H1 (cell line): ENCODE measurements at places on chromosomes 2 and 18.

DNA sequence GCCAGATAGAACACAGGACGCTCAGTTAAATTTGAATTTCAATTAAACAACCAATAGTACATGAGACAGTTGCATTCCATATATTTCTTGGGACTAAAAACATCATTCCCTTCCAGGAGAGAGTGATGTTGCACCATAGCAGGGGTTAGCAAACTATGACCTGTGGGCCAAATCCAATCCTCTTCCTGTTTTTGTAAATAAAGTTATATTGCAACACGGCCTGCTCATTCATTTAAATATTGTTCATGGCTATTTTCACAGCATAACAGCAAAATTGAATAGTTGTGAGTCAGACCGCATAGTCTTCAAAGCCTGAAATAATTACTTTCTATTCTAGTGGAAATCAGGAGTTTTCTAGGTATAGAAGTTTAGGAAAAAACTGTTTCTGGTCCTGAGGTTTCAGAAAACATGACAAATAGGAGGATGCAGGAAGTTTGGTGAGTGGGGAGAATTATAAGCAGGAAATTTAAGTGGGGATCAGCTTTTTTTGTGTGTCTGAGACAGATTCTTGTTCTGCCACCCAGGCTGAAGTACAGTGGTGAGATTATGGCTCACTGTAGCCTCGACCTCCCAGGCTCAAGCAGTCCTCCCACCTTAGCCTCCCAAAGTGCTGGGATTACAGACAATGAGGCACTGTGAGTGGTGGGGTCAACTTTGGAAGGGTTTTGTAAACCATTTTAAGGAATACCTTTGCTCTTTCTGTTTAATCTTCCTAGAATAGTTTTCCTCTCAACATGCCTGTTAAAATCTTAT is 131.5 kb downstream of the SOCS6 start:
- no peak for DNase-seq

DNA sequence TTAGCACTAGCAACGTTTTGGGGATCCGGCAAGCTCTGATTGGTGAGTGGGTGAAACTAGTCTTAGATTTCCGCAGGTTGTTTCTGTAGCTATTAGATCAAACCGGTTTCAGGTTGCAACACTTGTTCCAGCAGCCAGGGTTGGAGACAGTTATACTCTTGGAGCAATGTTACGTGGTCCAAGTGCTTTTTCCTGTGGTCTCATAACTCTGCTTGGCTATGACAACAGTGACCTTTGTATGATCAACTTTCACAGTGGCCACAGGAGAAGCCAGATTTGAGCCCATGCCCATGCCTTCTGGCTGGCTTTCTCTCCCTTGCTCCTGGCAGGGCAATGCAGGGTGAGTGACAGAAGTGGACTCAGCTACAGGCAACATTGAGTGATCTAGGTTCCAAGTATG is 84.5 kb upstream of the TAF1B start:
- DNase-seq, result no peak

DNA sequence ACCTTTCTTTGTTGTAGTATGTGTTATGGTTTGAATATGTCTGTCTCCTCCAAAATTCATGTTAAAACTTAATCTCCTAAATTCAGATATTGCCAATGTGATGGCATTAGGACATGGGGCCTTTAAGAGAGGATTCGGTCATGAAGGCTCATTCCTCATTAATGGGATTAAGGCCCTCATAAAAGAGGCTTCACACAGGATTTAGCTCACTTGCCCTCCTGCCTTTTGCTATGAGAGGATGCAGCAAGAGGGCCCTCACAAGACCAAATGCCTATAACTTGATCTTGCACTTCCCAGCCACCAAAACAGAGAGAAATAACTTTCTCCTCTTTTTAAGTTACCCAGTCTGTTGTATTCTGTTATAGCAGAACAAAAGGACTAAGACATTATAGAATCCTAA is 19.7 kb downstream of the ZBTB14 start:
- no peak for DNase-seq

DNA sequence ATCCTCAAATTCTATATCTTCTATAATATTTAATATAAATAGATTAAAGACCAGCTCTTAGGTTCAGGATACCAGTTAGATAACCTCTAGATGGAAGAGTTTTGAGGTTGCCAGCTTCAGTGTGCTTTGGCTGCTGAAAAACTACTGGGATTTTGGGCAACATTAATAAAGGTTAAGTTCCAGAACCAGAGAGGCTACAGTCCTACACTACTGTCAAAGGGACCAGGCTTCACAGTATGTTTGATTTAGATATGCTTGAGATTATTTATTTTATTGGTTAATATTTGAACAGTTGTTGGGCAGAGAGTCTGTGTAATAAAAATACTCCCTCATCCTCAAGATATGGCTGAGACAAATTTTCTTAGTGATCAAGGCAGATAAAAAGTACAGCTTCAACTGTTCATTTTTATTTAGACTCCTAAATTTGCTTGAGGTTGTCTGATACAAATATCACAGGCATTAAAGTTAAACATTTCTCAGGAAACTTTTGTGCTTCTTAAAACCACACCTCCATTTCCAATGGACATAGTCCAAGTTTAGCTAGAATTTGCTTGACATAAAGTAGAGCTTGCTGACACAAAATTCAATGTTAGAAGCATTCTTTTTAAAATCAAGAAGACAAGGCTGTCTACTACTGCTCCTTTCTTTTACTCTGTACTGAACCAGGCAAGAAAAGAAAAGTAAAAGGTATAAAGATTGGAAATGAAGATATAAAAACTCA is 19.7 kb upstream of the TMEM17 start:
- no peak for DNase-seq

- no peak for DNase-seq
These were observed 312.7 kb upstream of the CYRIA start for GRCh38 chr2:16978301-16978700.

DNA sequence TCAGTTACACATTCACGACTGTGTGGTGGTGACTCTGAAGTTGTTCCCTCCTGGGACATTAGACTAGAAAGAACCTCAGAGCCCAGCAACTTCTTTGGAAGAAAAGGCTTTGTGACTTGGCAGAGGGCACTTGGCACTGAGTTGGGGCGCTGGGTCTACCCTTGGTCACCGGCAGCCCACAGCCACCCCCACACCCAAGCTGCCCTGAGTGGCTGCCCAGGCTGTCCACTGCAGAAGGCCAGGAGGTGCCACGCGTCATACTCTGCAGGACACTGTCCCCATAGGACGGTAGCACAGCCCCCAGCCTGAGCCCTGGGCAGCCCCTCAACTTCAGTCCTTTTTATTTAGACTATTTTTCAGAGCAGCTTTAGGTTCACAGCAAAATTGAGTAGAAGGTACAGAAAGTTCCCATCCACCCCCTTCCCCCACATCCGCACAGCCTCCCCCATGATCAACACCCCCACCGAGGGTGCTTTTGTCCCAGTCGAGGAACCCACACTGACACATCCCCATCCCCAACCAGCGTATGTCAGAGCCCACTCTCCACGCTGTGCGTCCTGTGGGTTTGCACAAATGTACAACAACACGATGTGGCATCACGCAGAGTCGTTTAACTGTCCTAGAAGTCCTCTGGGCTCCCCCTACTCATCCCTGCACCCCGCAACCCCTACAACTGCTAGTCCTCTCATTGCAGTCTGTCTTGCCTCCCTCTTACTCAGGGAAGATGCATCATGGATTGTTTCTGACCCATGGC is 1.1 kb downstream of the PRLH start:
- no peak for DNase-seq

DNA sequence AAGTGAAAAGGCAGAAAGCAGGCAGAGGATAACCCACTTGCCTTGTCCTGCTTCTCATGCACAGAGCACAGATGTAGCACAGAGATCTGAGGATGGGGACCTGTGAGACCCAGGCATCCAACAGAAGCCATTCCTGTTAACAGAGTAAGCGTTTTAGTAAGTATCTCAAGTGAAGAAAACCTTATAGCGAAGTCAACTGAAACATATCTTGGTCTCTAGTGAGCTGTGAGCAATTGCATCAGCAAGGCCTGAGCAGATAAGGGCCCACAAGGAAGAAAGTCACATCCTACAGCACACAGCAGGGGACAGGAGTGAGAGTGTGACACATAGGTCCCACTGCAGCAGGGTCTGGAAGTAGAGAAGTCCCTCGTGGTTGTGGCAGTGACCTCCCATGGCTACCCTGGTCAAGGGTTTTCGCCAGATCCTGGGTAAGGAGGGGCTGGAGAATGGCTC is 248.7 kb upstream of the TNP1 start:
- no peak for DNase-seq

DNA sequence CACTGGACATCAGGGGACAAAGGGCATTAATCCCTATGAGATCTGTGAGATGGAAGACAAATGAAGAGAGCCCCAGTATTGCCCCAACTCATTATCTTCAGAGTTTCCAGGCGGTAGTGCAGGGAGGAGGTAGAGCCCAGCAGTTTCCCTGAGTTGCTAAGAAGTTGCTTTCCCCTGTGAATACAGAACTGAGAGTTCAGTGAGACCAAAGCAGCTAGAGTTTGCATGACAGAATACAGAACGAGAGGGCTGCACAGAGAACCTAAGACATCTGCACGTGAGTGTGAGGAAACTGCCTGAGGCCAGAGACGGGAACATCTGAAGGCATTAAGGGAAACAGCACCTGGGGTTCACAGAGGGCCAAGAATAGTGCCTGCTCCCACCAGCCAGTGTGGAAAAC is 18.1 kb upstream of the PGAP1 start:
- DNase-seq, result no peak

GRCh38 chr18:13366962-13367892 is 148.7 kb downstream of the LDLRAD4 start:
- no peak for DNase-seq

DNA sequence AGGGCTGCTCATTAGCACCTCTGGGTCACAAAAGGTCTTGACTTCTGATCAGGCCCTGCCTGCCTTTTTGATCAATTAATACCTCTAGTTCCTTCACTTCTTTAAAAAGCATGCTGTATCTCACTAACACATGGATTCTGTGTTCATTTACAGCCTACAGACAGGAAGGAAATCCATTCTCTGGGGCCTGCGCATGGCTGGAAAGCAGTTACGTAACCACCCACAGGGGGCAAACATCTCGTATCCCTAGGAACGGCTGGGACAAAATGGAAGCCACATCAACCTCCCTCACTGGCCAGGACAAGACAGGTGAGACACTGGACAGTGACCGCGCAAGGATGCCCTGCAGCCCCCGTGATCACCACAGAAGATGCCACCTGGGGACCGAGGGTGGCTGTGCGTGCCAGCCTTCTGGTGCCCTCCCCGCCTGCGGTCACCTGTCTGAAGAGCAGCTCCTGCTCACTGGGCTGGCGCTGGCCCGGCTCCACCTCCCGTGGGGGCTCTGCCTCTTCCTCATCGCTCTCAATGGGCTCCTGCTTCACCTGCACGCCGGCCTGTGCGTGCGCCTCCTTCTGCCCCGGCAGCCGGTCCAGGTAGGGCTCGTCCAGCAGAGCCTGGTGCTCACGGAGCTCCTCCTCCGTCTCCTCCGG is 266.9 kb downstream of the TWIST2 start:
- no peak for DNase-seq

GRCh38 chr2:145598434-145598833 is 1078.5 kb upstream of the ZEB2 start:
- no peak for DNase-seq

DNA sequence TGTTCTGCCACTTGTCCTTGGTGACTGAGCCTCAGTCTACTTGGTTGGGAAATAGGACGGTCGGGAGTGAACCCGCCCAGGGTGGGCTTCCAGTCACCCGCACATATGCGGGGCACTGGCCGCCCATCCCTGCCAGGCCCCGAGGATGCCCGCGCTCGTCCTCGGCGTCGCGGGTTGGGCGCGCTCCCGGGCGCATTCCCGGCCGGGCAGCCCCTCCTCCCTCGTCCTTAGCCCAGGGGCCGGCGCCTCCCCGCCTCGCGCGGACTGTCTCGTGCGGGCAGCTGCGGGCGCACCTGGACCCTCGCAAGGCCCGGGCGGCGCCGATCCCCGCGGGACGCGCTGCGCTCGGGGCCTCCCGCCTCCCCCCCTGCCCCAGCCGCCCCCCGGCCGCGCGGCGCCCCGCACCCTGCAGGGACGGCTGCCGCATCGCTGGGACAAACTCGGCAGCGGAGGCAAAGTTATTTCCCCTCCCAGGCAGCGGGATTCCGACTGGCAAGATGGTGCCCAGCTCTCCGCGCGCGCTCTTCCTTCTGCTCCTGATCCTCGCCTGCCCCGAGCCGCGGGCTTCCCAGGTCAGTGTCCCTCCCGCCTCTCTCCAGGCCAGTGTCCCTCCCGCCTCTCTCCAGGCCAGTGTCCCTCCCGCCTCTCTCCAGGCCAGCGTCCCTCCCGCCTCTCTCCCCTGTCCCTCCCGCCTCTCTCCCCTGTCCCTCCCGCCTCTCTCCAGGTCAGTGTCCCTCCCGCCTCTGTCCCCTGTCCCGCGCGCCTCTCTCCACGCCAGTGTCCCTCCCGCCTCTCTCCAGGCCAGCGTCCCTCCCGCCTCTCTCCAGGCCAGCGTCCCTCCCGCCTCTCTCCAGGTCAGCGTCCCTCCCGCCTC is at the start of gene FBLN7:
FBLN7 (plus strand) TSS at position 227 of the 874 bp plus-strand sequence; CDS start at position 498, 271 bp downstream.
- DNase-seq, result no peak

GRCh38 chr2:219059725-219060682 is 717 bp downstream of the IHH start:
- no peak for DNase-seq

DNA sequence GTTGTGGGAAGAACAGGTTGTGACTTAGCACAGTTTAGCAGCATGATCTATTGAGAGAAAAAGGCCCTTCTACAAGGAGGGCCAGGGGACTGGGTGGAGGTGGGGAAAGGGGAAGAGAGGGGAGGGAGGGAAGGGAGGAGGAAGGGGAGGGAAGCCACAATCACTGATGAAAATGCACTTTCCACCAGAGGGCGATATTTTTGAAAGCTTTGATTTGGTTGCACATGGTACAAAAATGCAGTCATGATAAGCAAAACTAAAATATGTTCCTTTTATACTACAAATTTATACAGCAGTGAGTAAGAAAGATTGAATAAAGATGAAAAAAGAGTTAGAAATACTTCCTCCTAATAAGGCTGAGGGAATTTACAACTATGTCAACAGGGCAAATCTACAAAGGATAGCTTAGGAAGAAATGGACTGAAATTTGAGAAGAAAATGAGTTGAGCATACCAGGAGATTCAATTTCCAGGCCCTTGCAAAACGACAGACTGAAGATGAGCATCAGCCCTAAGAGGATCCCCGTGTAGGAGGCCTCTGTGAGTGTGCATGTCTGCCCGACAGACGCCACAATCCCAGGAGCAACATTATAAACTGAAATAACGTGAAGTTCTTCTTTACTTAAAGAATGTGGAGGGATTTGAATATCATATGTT is 17.2 kb downstream of the SH3YL1 start:
- no peak for DNase-seq

GRCh38 chr18:23281626-23282436 is 146.5 kb downstream of the CABLES1 start:
- no peak for DNase-seq
